NCI-H524 (cell line): ENCODE measurements at places on chromosomes 13 and 19.

DNA sequence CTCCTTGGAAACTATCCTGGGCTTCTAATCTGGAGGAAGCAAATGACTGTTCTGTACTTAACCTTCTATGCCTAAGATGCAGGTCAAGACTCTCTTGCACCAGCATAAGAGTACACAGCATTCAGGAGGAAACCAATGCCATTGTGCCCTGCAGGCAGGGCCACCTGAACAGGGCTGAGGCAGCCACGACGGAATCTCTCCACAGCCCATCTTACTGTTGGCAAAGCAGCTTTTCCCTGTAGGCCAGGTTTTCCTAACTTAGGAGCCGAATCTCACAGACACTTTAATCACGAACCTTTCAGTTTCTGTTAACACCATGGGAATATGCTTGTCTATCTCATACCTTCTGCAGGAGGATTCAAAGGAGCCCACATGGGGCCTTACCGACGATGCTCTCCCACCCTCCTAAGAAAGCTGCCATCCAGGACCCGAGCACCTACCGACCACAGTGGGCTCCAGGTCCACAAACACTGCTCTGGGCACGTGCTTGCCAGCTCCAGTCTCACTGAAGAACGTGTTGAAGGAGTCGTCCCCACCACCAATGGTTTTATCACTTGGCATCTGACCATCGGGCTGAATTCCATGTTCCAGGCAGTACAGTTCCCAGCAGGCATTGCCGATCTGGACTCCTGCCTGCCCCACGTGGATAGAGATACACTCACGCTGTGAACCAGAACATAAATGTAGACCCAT lies 2.6 kb downstream of the TUBA3C start:
- no peak for DNase-seq

DNA sequence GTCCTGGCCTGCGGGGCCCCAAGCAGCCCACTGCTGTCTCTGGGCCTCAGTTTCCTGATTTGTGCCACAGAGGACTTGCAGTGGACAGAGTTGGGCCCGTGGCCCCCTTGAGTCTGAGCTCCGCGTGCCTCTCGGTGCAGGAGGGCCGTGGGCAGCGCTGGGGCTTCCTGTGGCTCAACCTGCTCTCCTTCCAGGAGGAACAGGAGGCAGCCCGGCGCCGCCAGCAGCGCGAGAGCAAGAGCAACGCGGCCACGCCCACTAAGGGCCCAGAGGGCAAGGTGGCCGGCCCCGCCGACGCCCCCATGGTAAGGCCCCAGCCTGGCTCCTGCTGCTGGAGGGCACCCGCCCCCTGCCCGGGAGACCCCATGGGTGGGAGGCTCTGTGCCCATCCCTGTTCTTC lies 25.9 kb downstream of the PLEKHJ1 start:
- DNase-seq = no peak

- DNase-seq = peak; percentile 12
Observed at GRCh38 chr13:59906413-59907049, 257.2 kb downstream of the DIAPH3 start.

DNA sequence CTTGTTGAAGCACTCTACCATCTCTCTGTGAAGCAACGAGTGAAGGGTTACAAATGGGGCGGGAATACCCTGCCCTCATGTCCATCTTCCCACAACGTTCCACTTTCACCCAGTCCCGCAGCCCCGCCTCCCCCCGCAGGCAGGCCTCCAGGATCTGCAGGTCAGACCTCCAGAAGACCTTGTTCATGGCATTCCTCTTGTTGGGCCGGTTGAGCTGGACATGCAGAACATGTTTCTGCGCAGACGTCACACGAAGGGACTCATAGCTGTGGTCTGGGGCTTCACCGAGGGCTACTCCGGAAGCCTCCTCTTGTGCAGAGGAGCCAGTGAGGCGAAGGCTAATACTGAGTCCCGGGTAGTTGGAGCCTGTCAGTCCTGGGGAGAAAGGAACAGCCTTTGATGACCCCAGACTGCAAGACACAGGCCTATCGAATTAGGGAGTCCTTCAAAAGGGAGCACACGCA lies 420 bp downstream of the ECH1 start:
- peak; percentile 41 for DNase-seq

DNA sequence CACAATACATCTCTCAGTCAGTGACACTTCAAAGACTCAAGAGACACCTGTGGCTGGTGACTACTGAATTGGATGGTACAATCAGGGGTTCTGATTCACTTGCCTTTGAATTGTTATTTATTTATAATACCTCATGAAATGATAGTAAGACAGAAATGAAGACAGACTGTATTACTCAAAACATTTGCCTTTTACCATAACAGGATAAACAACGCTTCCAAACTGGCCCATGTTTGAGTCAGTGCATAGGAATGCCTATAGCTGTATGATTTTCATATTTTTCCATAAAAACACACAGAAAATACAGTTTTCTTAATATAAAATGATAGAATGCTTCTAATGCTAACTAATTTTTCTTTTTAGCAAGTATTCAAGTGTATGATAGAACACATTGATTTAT lies 59.5 kb upstream of the FGF14 start:
- no peak for DNase-seq

- no peak for DNase-seq
Observed at GRCh38 chr13:66774046-66774445, 456.1 kb downstream of the PCDH9 start.

DNA sequence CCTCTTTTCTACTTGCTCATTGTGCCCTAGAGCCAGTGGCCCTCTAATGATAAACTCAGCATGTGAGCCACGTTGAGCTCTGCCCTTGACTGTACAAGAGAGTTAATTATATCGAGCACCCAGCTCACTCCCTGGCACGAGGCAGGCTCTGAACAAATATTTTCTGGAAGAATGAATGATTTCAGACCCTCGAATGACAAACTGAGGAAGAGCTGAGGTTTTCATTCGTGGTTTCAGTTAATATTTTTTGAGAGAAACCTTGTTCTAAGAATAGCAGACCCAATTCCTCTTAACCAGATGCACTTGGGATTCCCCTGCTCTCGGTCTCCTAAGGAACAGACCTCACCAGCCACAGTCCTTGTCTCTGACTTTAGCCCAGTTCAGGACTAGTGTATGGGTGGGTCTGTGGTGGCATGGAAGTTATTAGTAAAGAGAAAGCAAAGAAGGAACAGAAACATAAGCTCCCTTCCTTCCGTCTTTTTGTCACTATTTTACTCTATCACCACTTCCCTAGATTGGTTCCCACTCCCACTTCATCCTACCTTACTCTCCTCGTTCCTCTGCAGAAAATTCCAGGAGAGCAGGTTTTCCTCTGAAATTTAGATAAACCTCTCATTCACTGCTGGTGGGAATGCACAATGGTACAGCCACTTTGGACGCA lies 22.1 kb upstream of the WDFY2 start:
- no peak for DNase-seq

- DNase-seq = no peak
Observed at GRCh38 chr19:37925212-37925611, 18.2 kb downstream of the SIPA1L3 start.

DNA sequence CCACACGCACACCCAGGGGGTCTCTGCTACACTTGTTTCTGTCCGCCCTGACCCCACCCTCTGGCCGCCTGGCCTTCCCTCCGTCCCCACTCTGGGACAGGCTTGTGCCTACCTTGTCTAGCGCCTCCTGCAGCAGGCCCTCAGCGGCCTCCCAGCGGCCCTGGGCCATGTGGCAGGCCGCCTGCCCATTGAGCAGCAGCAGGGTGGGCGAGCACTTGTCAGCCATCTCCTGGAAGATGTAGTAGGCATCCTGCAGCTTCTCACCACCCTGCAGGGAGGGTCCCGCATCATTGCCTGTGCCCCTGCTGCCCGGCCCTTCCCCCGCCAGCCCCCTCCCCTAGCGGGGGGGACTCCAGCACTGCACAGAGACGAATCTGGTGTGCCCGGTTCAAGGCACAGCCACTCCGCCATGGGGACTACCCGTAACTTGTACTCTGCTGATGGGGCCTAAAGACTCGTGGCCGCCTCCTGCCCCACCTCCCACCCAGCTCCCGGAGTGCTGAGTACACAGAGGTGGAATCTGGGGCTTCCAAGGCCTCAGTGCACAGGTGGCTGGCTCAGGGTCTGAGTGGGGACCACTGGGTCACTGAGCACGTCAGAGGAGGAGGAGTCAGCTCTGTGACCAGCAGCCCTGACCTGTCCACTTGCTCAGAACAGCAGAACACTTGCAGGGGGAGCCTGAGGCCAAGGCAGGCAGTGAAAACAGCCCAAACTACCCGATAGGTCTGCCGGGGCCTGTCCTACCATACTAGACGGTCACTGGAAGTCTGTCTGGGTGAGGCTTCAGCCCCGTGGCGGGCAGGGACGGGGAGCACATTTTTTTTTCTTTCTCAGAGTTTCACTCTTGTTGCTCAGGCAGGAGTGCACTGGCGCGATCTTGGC lies 7.4 kb upstream of the CERS1 start:
- DNase-seq = no peak

- no peak for DNase-seq
Observed at GRCh38 chr13:60629158-60629557, 232.1 kb downstream of the TDRD3 start.

DNA sequence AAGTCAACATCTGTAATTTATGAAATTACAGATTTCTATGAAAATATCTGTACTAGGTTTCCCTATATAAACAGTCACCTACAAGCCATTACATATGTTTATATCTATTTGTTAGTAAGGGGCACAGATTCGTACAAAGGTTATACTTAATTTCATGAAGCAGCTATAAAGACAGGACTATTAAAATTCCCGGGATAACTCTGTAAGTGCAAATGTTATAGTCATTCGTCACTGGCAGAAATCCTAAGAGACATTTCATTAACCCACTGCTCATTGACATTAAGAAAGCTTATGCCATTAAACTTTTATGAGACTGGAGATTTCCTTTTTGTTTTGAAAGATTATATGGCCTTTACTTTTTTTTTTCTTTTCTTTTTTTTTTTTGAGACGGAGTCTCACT lies 122.9 kb downstream of the MYO16 start:
- no peak for DNase-seq

GRCh38 chr19:35718345-35719041 lies 690 bp downstream of the KMT2B start:
- DNase-seq = no peak

DNA sequence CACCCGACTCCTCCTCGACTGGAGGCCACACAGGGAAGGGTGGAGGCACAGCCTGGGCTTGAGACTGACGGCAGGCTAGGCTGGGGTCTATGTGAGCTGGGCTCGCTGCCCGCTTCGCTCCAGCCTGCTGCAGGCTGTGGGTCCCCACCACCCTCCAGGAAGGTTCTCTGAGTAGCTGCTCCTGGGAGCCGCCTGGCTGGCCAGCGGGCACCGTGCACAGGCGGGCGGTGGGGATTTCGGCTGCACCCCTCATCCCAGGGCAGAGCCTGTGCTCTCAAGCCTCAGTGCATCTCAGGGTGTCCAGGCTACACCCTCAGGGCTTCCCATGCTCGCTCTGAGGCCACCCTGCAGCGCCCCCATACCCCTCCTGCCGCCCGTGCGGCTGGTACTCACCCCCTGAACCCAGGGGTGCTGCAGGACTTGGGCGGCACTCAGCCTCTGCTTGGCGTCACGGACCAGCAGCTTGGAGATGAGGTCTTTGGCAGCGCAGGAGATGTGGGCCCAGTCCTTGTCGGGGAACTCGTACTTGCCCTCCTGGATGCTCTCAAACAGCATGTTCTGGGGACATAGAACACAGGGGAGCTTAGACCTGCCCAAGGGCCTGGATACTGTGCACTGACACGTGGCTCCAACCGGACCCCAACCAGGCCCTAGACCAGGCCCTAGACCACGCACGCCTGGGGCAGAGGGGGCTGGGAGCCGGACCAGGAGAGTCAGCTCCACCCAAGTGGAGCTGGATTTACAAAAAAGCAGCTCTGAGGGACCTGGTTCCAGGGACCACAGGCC lies 10.2 kb downstream of the MKNK2 start:
- no peak for DNase-seq

GRCh38 chr19:43313711-43314495 lies 39.6 kb upstream of the CD177 start:
- no peak for DNase-seq

DNA sequence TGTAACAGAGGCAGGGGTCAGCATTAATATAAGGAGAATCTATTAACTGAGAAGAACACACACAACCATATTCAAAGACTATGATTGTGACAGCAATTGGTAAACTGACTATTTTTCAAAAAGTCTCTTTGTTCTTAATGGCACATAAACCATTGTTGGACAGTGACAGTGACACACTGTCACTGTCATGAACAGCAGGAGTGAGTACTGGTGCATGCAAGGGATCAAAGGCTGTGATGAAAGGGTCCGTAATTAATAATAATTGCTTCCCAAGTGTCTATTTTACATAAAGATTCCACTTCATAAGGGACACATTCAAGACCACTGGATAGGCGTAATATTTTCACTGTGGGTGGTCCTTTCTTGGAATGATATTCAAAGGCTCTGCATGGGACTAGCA lies 50.7 kb downstream of the LHFPL6 start:
- DNase-seq = no peak

GRCh38 chr13:109862627-109863026 lies 76.2 kb upstream of the IRS2 start:
- DNase-seq = no peak

DNA sequence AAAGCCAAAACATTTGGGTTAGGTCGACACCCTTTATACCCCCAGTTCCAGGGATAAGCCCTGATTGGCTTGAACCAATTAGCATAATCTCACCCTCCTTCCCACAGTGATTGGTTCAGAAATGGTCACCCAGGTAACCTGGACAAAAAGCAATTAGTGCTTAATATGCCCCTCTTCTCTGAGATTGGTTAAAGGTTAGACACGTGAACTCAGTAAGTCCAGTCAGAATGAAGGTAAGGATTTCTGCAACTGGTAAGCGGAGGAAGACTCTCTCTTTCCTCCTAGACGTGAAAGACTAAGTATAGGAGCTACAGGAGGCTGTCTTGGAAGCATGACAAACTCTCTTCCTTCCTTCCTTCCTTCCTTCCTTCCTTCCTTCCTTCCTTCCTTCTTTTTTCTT lies 1.3 kb upstream of the PNMA8C start:
- no peak for DNase-seq

DNA sequence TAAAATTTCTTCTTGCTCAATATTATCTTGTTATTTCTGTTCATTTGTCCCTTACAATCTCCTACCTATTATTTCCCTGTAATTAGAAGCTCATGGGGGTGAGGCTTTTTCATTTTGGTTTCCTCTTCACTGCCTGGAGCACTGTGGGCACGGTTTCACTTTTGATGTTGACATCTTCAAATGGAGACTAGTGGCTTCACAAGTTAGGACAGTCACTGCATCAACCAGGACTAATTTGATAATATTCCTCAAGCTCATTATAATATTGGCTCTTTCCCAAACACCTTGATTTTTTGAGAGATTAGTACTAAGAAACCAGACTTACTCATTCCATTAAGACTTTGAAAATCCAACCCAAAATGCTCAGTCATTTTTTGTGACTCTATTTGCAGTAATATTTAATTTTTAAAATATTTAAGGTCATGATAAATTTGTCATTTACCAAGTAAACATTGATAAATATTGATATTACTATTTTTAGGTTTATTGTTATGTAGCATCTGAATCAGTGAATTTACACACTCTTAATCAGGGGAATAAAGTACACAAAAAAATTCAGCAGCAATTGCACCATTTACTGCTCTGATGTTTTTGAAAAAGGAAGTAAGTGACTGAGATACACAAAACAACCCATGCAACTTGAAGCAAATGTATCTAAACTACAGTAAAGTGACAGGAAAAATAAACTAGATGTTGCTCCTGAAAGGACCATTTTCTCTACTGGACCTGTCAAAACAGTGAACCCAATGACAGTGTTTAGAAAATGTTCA lies 28.8 kb upstream of the RCBTB2 start:
- DNase-seq = no peak

GRCh38 chr13:99774644-99775043 lies 196.9 kb downstream of the ZIC5 start:
- DNase-seq = no peak

GRCh38 chr19:33681081-33681680 lies 59.4 kb downstream of the CHST8 start:
- DNase-seq = no peak
